ENCODE measurements at places on chromosomes 2 and 18.

DNA sequence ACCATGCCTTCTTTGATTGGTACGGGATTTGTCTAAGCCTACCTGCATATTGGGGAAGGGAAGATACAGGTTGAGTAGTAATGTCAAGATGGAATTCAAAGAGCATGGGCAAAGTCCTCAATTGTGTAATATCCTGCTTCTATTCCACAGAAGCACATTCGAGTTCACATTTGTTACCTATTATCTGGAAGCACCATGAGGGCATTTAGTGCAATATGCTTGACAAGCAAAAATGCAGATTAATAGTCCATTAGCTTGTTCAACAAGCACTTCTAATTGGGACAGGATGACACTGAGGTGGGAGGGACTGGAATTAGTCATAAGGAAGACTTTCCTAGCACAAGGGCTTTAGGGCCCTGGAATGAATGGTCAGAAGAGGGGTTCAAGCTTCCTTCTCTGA, 40.5 kb downstream of the MYO5B start:
- ATAC-seq: no peak

DNA sequence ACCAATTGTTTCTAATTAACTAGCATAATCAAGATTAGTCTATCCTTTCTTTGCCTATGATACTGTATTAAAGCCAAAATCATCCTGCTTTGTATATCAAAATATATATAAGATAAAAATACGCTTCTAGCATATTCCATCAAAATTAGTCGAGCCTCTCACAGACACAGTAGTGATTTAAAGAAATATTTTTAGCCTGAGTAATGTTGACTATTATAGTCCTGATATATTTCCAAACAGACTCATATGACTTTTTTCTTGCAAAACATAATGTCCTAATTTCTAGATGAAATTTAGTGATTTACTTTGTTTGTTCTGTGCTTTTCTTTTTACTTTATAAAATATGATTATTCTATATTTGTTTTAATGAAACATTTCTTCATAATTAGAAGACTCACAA, 30.9 kb downstream of the FAP start:
- no peak for ATAC-seq

GRCh38 chr18:55421615-55422419, 166.2 kb downstream of the TCF4 start:
- ATAC-seq: peak; percentile 35

DNA sequence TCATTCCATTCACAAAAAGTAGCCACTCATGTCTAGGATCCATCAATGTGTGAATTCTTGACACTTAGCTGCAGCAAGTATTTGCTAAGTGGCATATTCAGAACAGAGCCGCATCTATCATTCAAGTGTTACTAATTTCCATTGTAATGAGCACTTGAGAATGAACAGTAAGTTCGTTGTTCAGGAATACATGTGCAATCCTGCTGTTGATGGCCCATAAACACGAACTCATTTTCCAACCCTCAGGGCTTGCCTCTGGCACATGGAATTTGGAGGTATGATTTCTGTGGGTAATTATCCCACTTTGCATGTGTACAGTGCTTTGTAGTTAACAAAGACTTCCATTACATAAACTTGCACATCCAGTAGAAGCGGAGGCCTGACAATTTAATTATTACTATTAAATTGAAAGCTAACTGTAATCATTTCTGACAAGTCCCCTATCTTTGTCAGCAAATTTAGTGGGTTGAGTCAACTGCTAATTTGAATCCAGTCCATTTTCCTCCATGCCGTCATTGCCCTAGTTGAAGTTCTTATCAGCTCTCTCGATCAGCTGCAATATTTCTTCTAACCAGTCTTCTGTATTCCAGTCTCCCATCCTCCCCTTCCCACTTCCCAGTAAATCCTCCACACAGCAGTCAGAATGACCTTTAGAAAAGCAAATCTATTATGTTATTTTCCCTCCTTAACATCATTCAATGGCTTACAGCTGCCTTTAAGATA, 116.0 kb upstream of the AQP4 start:
- no peak for ATAC-seq

- no peak for ATAC-seq
Measured at GRCh38 chr2:30481323-30481800, 34.3 kb downstream of the LCLAT1 start.

DNA sequence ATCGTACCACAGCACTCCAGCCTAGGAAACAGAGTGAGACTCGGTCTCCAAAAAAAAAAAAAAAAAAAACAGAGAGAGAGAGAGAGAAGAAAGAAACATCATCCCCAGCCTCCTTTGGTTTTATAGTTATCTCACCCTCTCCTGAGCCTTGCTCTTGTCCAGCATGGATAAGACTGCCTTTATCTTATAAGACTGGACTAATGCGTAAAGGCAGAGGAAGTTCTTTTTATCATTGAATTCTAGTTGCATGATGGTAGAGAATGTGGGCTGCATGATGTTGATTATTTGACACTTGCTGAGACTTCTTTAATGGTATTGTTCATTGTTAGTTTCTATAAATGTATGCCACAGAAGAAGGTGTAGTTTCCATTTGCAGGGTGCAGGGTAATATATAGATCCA, 124.4 kb downstream of the ZBTB7C start:
- no peak for ATAC-seq

DNA sequence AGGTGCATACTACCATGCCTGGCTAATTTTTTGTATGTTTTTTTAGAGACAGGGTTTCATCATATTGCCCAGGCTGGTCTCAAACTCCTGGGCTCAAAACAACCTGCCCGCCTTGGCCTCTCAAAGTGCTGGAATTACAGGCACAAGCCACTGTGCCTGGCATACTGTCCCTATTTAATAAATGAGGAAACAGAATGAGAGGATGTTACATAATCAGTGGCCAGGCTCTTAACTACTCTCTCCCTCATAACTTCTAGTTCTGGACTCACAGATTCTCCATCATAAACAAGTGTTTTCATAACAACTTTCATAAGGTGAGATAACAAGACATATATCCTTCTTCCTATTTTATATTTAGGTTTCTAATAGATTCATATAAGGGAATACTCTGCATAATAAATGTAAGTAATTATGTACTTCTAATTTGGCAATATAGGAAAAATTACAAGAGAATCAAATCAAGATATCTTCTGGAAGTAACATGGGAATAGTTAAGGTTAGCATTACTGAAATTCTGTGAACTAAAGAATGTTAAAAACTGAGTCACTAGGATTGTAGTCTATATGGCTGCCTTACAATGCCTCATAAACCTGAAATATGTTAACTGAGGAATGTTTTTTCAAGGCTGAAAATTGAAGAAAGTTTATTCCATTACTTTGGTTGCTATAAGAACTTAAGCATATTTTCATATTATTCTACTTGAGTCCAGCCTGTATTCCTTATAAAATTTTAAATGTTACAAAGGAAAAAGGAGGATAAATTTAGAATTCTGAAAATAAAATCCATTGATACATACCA, 71.3 kb downstream of the SLC25A12 start:
- ATAC-seq: no peak

DNA sequence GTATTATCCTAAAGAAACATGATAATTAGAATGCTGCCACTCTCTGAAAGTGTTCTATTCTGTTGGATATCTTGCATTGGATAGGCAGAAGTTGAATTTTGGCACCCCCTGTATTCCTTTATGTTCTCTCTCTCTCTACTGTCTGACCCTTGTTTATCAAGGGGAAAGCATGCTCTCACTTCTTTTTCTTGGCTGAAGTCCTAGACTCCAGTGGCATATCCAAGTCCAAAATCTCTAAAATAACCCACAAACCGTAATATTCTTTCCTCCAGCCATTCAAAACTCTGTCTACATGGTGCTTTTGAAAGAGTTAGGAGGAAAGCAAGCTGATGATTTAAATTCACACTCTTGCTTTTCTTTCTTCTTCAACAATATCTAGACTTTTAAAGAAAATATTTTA, 669.7 kb downstream of the TDRD15 start:
- no peak for ATAC-seq

- ATAC-seq: peak; percentile 41
Measured at GRCh38 chr2:52414561-52415295, 1352.9 kb upstream of the CHAC2 start.

- ATAC-seq: no peak
Measured at GRCh38 chr2:196473617-196474016, 165.9 kb upstream of the CCDC150 start.

GRCh38 chr18:2642771-2643170, 12.8 kb upstream of the SMCHD1 start:
- no peak for ATAC-seq

DNA sequence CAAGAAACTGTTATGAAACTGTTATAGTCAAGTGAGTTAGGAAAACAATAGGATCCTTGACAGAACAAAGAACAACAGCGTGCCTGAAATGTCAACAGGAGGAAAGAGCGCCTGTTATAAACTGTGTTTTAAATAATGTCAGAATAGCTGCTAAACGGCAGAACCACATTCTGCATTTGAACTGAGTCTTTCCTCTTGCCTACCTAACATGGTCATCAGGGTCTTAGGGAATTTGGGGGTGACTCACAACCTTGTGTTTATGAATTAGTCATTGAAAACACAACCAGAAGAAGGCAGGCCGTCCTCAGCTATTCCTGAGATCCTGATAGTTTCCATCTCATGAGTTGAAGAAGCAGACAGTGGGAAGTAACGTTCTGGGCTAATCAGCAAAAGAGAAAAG, 222.0 kb upstream of the FN1 start:
- ATAC-seq: peak; percentile 47

GRCh38 chr2:95320986-95321767, 24.0 kb downstream of the KCNIP3 start:
- ATAC-seq: no peak

DNA sequence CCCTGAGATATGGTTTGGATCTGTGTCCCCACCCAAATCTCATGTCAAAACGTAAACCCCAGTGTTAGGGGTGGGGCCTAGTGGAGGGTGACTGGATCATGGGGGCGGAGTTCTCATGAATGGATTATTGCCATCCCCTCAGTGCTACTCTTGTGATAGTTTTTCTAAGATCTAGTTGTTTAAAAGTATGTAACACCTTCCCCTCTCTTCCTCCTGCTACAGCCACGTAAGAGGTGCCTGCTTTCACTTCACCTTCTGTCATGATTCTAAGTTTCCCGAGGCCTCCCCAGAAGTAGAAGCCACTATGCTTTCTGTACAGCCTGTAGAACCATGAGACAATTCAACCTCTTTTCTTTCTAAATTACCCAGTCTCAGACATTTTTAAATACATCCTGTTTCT, 16.9 kb downstream of the PUM2 start:
- ATAC-seq: no peak

DNA sequence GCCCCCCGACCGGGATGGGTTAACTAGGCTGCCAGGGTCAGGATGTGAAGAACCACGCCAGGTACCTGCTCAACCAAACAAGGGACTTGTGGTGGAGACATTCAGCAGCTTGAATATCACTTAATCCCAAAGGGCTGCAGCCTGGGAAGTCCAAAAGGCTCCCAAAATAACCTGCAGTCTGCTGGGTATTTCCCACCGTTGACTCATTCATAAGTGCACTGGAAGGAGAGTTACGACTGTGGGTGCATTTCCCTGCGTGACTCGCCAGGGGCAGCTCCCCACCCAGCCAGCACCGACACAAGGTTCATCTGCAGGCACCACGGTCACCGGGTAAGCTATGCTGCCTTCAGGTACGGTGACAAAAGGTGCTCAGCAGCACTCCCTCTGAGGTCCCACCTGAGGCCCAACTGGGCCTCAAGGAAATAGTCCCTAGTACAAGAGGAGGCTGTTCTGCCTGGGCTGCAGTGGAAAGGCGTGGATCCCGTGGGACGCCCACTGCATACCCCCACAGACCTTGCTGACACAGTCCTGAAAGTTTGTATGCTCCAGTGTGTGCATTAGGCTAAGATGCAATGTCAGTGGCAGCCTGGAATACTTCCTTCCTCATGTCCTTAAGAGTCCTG, 86.5 kb downstream of the UXS1 start:
- ATAC-seq: peak; percentile 70

GRCh38 chr2:30639836-30640235, 167.4 kb downstream of the CAPN13 start:
- no peak for ATAC-seq

DNA sequence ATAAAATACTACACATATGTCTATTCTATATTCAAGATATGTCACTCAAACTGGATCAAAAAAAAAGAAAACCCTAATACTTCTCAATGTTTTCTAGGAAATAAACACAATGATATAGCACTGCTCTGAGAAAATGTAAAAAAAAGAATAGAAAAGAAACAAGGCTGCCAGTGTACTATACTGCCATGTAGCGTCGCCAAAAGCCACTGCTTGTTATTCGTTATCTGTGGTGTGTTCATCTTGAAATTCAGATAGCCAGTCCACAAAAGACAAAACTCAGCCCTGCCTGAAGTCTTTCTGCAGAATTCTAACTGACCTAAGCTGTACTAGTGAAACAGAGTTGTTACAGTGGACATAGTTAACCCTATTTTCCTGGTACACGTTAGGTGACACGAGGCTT, 12.2 kb upstream of the YPEL5 start:
- ATAC-seq: no peak

GRCh38 chr18:25231327-25231691, 120.7 kb downstream of the ZNF521 start:
- ATAC-seq: no peak

GRCh38 chr2:28661589-28662001, 90.0 kb upstream of the PPP1CB start:
- ATAC-seq: no peak

DNA sequence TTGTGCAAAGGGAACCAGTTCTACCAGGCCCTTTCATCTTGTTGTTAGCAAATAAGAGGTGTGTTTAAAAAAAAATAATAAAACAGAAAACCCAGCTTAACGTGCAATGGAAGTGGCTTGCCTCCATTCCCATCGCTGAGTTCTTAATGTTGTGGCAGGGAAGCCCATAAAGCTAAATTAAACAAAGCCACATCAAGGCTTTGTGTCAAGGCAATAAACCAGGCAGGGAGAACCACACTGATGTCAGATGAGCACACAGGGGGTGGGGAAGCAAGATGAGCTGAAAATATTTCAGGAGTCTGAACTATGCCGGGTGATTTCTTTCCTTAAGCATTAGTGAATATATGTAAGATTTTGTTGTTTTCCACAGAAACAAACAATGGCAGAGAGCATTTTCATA, 73.5 kb downstream of the PHLPP1 start:
- peak; percentile 59 for ATAC-seq

All from motor neuron (in vitro differentiated cells).